ENCODE measurements at places on chromosomes 2 and 18.

- DNase-seq, result no peak
Measured at GRCh38 chr2:139969323-139969722, 1189.1 kb upstream of the NXPH2 start.

DNA sequence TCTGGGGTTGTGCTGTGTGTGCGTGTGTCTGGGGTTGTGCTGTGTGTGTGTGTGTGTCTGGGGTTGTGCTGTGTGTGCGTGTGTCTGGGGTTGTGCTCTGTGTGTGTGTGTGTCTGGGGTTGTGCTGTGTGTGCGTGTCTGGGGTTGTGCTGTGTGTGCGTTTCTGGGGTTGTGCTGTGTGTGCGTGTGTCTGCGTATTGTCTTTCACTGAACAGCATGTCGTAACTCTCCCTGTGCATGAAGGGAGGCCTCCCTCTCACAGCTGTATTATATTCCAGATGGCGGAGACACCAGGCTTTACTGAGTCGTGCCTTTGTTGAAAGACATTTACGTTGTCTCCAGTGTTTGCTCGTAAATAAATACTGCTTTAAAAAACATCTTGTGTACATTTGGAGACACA, 5.9 kb downstream of the ACKR3 start:
- no peak for DNase-seq

DNA sequence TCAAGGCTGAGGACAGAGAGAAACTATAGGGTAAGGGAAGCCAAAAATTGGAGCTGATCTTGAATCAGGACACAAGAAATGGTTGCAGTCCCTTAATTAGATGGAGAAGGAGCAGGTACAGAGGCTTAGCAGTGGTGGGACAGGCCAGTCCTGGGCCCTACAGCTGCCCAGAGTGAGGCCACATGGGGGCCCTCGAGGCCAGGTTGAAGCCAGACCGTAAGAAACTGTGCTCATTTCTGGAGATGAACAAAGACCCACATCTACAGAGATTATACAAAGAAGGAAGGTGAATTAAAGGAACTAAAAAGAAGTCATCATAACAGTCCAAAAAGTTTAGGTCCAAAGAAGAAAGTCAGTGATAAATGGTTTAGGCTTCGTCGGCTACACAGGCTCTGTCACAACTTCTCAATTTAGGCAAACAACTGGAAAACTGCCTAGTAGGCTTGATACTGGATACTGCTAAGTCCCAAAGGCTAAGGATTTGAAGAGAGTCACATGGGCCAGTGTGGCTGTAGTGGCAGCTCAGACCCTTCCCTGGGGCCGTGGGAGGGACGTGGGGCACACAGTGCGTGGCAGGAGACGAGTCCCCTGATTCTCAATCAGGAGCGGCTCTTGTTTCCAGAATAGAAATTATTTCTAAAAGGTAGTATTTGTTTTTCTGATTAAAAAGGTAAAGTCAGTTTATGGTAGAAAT, 50.4 kb upstream of the CNGA3 start:
- DNase-seq, result no peak

GRCh38 chr2:10454505-10454904, 6.4 kb upstream of the ODC1 start:
- no peak for DNase-seq

GRCh38 chr18:3074087-3074486, 61.1 kb upstream of the LPIN2 start:
- DNase-seq, result no peak

DNA sequence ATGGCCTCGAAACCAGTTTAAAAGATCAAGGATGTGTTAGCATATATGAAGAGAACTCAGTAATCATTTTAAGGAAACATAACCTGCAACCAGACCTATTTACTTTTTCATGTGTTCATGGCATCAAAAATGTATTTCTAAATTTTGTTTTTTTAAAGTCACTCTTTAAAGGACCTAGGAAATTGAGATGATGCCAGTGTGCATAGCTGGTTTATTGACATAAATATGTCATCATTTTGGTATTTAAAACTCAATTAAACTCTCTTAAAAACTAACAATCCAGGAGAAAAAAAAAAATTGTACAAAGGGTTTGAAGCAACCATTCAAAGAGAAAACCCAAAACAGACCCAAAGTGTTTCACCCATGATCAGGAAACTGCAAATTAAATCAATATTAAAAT, 198.9 kb upstream of the RND3 start:
- no peak for DNase-seq

DNA sequence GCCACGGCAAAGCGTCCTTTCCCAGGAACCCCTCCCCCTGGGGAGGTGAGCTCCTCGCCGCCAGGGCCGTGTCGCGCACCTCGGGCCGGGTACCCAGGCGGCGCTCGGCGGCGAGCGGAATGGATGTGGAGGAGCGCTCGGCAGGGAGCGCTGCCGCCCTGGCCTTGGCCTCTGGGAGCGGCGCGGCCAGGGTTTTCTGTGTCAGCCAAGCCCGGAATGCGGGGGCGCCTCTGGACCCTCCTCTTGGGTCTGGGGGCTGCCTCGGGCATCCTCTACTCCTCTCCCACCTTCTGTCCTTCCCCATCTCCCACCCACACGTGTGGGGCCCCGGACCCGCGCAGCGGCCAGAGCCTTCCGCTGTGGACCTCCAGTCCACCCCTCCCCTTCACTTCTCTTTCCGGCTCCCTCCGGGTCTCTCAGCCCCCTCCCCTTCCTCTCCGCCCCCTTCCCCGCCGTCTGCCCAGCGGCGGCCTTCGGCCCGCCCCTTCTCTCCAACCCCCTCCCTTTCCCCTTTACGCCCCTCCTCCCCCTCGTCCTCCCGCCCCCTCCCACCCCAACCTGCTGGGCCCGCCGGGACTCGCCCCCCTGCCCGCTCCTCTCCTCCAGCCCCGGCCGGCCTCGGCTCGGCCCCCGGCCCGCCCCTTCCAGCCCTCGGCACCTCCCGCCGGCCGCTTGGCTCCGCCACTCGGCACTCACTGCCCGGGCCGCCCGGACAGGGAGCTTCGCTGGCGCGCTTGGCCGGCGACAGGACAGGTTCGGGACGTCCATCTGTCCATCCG, at the start of gene MERTK:
Gene MERTK, plus strand, starts transcription at position 684 of the 779 bp plus-strand sequence. CDS start 129 bp downstream, outside the sequence.
- peak; percentile 46 for DNase-seq

- DNase-seq, result no peak
Measured at GRCh38 chr2:216994353-216994854, 134.5 kb upstream of the TNP1 start.

DNA sequence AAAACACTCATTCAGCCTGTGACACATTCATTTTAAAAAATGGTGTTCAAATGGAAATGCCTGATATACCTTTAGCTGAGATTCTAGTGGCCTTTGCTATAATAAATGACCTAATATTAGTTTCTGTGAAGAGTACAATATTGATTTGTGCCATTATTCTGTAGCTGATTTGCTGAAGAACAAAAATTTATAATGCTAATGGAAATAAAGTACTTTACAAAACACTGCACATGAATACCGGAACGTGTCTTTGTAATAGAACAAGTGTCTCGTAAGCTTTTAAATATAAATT, 138.7 kb downstream of the WDR7 start:
- no peak for DNase-seq

DNA sequence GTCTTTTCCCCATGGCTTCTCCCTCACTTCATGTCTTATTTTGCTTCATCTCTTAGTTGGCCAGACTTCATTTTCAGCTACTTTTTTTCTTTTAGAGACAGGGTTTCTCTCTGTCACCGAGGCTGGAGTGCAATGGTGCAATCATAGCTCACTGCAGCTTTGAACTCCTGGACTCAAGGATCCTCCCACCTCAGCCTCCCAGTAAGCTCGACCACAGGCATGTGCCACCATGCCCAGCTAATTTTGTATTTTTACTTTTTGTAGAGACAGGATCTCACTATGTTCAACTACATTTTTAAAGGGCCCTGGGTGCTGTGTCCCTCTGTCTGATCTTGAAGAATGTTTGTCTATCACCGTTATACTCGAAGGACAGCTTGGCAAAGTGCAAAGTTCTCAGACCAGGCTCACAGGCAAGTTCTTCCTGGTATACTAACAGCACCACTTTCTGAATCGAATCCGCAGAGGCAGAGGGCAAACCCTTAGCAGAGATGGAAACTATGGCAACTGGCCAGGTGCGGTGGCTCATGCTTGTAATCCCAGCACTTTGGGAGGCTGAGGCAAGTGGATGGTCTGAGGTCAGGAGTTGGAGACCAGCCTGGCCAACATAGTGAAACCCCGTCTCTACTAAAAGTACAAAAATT, 60.9 kb downstream of the SOWAHC start:
- DNase-seq, result no peak

All from stimulated activated CD8-positive, alpha-beta memory T cell treated with anti-CD3 and anti-CD28 coated beads, Interleukin-2, amount 100 ng/mL, for 48 hours (primary cell).